ENCODE measurements at places on chromosomes 13 and 19. TPM values are rescaled to one million over a fixed set of nuclear protein-coding genes. Genes with fewer than 3 reads are reported as not detected.

Gene ADGRE1
- 0.12 TPM for total RNA-seq

Gene ATP8A2
- 0.23 TPM for total RNA-seq

GRCh38 chr13:110600261-110600819 lies 15.0 kb upstream of the NAXD start:
- no peak for DNase-seq

DNA sequence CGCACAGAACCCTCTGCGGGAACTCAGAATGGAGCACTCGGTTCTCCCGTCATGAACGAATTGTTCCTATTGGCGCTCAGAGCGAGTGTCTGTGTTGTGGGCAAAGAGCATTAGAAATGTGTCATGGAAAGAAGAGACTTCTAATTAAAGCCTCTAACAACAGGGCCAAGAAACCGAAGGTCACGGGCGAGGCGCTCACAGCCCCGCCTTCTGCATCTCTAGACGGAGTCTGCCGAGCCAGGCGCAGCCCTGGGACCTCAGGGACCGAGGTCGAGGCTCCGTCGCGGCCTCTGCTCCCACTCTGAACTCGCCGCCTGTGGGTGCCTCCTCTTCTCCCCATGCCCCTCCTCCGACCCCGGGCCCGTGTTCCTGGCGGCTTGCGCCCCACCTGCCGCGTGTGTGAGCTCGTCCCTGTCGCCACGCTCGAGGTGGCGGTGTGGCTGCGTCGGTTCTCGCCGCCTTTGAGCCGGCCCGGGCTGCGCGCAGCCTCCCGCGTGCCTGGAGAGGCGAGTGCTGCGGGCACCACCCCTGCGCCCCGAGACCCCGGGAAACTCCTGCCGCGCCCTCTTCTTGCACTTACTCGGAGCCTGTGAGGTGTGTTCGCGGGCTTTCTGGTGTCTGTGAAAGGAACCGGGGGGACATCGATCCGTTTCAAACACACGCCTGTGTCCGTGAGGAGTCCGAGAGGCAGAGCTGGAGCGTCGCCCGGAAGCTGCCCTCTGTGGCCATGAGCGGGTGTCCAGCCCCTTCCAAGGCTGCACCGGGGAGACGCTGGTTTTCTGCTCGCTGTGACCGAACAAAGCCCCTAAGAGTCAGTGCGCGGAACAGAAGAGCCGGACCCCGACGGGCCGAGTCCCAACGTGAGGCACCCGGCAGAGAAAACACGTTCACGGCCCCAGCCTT lies 45.4 kb upstream of the SPACA7 start:
- DNase-seq: no peak

GRCh38 chr13:43877766-43878165 lies 1.8 kb downstream of the CCDC122 start:
- no peak for DNase-seq

- no peak for DNase-seq
Measured at GRCh38 chr19:52170304-52170703, 1.1 kb downstream of the ZNF836 start.

All from ovary (tissue), 10 donors.